ENCODE measurements at places on chromosomes 7 and 10.
A peak's percentile ranks its signal among the peaks of the same experiment; 100 is the strongest.

GRCh38 chr10:64750672-64751071 is 1229.5 kb downstream of the REEP3 start:
- DNase-seq = no peak

DNA sequence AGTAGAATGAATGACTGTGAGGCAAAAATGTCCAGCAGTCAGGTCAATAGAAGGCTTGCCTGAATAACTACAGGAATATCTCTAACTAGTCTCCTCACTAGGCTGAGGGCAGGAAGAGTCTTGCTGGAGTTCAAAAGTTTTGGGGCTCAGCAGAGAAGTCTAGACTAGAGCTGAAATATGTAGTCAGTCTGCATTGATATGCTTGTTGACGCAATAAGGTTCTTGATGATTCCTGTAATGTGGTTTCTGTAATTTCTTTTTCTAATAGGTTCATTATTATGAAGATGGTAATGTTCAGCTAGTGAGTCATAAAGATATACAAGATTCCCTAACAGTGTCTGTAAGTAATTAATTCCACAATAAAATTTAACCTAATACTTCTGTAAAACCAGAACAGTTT is 41.5 kb upstream of the ST7 start:
- DNase-seq = no peak

DNA sequence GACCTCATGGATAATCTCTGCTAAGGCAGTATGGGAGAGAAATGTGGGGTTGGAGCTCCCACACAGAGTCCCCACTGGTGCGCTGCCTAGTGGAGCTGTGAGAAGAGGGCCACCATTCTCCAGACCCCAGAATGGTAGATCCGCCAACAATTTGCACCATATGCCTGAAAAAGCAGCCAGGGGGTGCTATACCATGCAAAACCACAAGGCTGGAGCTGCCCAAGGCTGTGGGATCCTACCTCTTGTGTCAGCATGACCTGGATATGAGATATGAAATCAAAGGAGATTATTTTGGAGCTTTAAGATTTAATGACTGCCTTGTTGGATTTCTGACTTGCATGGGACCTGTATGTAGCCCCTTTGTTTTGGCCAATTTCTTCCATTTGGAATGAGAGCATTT is 27.0 kb upstream of the SAMD9L start:
- DNase-seq = no peak

GRCh38 chr7:116218051-116218645 is 7.8 kb downstream of the TES start:
- no peak for DNase-seq

- DNase-seq = no peak
Observed at GRCh38 chr10:50582046-50582445, 41.7 kb downstream of the SGMS1 start.

- no peak for DNase-seq
Observed at GRCh38 chr7:159142199-159142598, 2.5 kb downstream of the VIPR2 start.

GRCh38 chr10:4836416-4836969 is 10.5 kb downstream of the AKR1E2 start:
- DNase-seq = no peak

- DNase-seq = no peak
Observed at GRCh38 chr10:43972976-43973647, 324.4 kb upstream of the ZNF32 start.

DNA sequence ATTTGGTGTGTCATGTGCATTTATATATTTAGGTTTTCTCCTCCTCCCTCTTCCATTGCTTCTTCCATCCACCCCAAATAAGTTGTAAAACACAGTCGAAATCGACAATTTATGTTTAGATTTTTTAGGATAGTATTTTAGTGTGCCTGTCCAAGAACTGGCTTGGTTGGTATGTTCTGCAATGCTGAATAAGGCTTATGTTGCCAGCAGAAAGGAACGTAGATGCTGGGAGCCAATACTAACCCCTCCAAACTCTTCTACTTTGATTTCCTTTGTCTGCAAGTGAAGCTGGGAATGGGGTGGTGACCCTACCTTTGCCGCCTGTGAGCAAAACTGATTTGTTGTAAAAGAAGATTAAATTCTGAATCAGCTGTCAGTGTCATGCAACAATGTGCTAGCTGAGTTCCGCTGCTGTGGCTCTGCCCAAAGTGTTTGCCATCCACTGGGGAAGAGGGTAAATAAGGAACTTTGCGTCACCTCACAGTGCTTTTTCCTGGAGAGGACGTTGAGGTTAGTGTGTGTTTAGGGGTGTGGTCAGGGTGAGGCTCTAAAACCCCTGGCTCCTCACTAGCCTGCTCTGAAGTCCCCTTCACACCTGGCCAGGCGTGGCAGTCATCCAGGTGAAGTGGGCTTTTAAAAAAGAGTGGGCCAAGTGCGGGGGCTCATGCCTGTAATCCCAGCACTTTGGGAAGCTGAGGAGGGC is 44.4 kb downstream of the TACC2 start:
- no peak for DNase-seq

GRCh38 chr7:42698600-42699374 is 213.1 kb downstream of the C7orf25 start:
- DNase-seq = no peak

- no peak for DNase-seq
Observed at GRCh38 chr10:34406463-34407323, 408.4 kb downstream of the PARD3 start.

GRCh38 chr7:106254525-106255116 is 30.2 kb downstream of the NAMPT start:
- DNase-seq = no peak

DNA sequence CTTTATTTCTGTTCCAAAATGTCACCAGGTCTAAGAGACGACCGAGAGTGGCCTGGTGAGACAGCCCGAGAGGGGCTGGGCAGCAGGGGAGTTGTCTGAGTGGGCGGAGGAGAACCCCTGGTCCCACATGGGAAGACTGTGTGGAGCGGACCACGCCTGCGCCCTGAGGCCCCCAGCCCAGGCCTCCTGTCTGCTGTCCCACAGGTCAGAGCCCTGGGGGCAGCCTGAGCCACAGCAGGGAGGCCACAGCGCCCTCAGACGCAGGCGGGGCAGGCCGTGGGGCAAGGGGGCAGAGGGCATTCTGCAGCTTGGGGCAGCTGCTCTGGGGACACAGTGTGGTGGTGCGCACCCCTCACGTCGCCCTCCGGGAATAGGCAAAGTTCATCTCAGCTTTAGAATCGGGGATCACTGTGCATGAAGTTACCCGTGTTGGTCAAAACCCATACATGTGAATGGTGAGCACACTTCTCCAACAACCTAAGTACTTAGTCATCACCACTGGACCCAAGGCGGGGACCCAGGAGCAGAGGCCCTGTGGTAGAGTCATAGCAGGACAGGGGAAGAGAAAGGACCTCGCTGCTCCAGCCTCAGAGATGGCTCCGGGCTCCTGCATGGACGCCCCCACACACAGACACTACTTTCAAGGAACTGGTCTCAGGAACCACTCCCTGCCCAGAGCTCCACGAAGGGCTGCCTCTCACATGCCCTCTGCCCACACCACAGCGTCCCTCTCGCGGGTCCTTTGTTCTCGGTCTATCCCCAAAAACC is 214.7 kb downstream of the ELFN1 start:
- no peak for DNase-seq

- no peak for DNase-seq
Observed at GRCh38 chr7:618539-619367, 99.1 kb upstream of the PDGFA start.

- DNase-seq = no peak
Observed at GRCh38 chr7:25893436-25893835, 258.6 kb upstream of the NFE2L3 start.

DNA sequence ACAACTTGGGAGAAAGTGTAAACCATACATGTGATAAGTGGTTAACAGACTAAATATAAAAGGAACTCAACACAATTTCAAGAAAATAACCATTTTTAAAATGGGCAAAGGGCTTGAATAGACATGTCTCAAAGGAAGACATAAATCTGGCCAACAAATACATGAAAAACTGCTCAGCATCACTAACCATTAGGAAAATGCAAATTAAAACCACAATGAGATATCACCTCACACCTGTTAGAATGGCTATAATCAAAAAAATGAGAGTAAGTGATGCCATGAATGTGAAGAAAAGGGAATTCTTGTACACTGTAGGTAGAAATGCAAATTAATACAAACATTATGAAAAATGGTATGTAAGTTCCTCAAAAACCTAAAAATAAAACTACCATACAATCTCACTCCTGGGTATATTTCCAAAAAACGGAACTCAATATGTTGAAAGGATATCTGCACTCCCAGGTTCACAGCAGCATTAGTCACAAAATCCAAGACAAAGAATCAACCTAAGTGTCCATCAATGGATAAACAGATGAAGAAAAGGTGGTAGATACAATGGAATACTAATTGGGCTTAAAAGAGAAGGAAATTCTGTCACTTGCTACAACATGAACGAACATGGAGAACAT is 5.6 kb downstream of the SNX13 start:
- no peak for DNase-seq

GRCh38 chr7:139748373-139748765 is 29.4 kb downstream of the HIPK2 start:
- no peak for DNase-seq

GRCh38 chr10:34477249-34477648 is 337.8 kb downstream of the PARD3 start:
- no peak for DNase-seq

GRCh38 chr10:114188001-114188400 is 8.8 kb downstream of the TDRD1 start:
- no peak for DNase-seq

DNA sequence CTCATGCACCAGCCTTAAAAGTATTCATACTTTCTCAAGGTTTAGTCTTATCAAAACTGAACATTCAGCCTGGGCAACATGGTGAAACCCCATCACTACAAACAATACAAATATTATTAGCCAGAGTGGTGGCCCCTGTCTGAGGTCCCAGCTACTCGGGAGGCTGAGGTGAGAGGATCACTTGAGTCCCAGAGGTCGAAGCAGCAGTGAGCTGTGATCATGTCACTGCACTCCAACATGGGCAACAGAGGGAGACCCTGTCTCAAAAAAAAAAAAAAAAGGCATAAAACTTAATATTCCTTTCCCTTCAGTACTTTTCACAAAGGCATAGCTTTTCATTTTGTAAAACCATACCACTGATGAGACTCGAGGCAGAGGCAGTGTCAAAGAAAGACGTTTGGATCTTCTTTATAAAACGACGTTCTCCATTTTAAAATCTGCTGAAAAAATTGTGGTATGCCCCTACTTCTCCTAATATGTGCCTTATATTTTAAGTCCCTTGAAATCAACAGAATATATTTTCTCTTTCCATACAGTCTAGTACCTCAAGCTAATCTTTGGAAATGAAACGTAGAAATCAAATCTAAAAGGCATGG is 1.9 kb downstream of the NSUN6 start:
- DNase-seq = no peak

GRCh38 chr10:62893036-62893435 is 76.9 kb upstream of the EGR2 start:
- DNase-seq = no peak

DNA sequence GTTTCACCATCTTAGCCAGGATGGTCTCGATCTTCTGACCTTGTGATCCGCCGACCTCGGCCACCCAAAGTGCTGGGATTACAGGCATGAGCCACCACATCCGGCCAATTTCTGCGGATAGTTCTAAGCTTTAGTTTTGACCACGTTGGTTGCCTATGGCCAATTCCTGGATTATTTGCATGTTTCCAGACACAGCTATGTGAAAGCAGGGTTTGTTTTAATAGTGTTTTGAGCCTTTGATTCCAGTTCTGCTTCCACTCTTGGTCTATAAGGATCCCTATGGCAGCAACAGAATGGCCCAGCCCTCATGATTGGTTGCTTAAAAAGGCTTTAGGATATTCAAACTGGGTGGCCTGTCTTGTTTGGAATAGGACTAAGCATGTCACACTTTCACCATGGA is 19.1 kb downstream of the SIRT1 start:
- DNase-seq = no peak

DNA sequence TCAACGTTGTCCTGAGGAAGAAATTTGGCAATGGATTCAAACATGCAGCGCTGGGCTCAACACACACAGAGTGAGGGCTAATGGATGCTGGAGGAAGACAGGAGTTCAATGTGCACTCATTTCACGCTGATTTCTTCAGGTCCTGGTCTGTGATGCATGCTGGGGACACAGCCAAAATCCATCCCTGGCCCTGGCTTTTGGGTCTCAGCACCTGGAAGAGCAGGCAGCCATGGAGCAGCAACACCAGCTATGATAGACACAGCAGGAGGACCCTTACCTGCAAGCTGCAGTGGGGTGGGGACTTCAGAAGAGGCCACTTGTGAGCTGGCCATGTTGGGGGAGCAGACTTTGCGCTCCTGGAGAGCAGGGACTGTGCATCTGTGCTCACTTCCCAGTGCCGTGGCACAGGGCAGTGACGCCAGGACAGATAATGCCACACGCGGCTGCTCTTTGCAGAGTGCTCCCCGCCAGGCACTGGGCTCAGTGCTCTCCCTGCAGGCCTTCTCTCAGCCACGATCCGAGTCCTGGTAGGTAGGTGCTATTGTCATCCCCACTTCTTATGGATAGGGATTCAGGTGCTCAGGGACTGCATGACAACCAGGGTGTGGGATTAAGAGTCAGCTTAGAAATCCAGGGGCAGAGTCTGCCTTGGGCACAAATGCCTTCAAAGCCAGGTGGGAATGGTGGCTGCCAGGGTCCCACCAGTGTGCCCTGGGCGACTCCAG is 138.8 kb upstream of the UNC5B start:
- DNase-seq = no peak

GRCh38 chr7:69338144-69338543 is 260.1 kb upstream of the AUTS2 start:
- DNase-seq = no peak

GRCh38 chr10:29346296-29347001 is 57.6 kb downstream of the LYZL1 start:
- DNase-seq = no peak

GRCh38 chr7:38908759-38909335 is at the start of gene VPS41:
VPS41 (minus strand) TSS chr7:38909191; CDS start chr7:38909174, 17 bp downstream.
- peak; percentile 84 for DNase-seq

GRCh38 chr7:30172451-30172850 is 37.7 kb downstream of the MTURN start:
- no peak for DNase-seq

DNA sequence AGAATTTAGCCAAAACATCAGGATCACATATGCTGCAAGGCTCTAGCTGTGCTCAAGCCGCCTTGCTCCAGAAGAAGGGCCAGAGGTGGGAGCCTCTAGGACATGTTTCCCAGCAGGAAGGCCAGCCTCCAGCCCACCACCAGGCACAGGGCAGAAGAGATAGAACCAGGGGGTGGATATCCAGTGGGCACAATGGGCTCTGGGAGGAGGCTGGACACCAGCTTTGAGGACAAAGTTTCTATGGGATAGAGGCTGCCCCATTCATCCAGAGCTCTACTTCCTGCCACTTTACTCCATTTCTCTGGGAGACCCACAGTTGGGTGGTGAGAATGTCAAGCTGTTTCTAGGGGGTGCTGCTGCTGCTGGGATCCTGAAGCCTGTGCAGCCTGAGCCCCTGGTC is 77.1 kb downstream of the ARHGAP22 start:
- no peak for DNase-seq

GRCh38 chr7:158443688-158444483 is 143.7 kb downstream of the PTPRN2 start:
- DNase-seq = no peak

GRCh38 chr10:124184208-124184830 is 90.9 kb upstream of the CHST15 start:
- DNase-seq = no peak

GRCh38 chr10:133335246-133336117 is 1.2 kb downstream of the CALY start:
- peak; percentile 83 for DNase-seq
